ENCODE measurements at places on chromosomes 1 and 21.

DNA sequence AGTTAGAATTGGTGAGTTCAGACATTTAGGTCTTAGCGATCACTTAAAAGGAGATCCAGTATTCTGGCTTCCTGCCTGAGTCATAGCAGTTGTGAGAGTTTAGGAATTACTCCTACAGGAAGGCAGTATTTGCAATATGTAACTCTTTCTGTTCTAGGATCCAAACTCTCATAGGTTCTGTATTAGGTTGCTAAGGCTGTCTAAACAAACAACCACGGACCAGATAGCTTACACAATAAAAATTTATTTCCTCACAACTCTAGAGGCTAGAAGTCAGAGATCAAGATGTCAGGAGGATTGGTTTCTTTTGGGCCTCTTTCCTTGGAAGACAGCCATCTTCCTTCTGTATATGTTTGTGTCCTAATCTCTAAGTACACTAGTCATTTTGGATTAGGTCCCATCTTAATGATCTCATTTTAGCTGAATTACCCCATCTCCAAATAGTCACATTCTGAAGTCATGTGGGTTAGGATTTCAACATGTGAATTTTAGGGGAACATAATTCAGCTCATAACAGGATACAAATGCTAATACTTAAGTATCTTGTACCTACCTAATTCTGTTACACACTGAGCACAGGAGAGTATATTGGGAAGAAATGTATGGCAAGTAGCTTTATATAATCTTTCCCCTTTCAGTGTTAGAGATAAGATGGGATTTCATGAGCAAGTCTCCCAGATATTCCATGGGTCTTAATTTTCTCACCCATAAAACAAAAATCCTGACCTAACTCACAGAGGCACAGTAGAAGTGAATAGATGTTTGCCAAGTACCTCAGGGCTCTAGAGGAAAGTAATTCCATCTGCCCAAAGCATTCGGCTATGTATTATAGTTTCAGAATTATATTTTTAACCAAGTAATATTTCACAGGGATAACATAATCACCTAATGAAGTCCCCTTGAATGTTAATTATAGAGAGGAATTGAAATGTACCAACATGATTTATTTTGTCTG, 144.4 kb downstream of the PTBP2 start:
- no peak for DNase-seq

GRCh38 chr1:67573311-67573872, 111.6 kb upstream of the GADD45A start:
- no peak for DNase-seq

- DNase-seq = no peak
Measured at GRCh38 chr1:24216276-24217074, 29.4 kb upstream of the IFNLR1 start.

DNA sequence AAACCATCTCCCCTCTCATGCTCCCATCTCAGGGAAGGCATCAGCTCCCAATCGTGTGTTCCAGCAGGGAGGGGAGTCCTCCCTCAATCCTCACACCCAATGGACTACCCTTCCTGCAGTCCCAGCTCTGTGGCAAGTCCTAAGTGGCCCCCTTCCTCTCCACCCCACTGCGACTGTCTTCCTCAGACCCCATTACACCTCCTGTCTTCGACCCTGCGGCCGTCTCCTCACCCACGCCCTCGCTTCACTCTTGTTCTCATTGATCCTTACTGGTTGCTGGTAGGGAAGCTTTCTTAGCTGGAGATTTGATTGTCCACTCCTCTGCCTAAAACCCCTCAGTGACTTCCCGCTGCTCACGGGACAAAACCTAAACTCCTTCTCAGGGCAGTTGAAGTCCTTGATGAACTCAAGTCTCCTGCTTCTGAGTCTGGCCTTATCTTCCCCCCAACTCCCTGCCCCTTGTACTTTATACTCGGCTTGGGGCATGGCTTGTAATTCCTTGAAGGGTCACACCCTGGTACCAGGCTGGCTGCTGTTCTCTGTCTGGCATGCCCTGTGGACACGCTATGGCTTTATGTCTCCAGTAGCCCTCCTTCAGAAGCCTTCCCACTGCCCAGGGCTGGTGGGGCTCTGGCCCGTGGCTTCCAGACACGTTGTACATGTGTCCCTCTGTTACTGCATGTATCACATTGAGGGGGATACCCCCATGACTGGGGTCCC, 2.3 kb upstream of the EPS8L3 start:
- DNase-seq = no peak

GRCh38 chr1:61638296-61638695, 86.6 kb downstream of the TM2D1 start:
- no peak for DNase-seq

GRCh38 chr1:18636596-18637508, 6.2 kb downstream of the PAX7 start:
- DNase-seq = no peak

GRCh38 chr1:221487781-221488524, 253.9 kb downstream of the DUSP10 start:
- no peak for DNase-seq

- DNase-seq = no peak
Measured at GRCh38 chr21:46084709-46085108, 13.2 kb upstream of the COL6A2 start.

DNA sequence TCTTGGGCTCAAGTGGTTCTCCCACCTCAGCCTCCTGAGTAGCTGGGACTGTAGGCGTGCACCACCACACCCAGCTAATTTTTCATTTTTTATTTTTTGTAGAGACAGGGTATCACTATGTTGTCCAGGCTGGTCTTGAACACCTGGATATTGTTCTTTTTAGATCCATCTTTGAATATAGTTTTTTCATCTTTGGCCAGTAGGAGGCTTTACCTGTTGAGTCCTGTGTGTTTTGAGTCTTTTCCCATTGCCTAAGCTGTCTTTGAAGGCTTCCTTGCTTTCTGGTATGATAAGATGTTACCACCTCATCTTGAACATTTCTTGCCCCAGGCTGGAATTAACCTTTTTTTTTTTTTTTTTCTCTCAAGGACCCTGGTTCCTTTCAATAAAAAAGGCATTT, 387.8 kb upstream of the RUNX1 start:
- DNase-seq = no peak

GRCh38 chr21:44996983-44997936, 57.4 kb downstream of the SLX9 start:
- DNase-seq = no peak

DNA sequence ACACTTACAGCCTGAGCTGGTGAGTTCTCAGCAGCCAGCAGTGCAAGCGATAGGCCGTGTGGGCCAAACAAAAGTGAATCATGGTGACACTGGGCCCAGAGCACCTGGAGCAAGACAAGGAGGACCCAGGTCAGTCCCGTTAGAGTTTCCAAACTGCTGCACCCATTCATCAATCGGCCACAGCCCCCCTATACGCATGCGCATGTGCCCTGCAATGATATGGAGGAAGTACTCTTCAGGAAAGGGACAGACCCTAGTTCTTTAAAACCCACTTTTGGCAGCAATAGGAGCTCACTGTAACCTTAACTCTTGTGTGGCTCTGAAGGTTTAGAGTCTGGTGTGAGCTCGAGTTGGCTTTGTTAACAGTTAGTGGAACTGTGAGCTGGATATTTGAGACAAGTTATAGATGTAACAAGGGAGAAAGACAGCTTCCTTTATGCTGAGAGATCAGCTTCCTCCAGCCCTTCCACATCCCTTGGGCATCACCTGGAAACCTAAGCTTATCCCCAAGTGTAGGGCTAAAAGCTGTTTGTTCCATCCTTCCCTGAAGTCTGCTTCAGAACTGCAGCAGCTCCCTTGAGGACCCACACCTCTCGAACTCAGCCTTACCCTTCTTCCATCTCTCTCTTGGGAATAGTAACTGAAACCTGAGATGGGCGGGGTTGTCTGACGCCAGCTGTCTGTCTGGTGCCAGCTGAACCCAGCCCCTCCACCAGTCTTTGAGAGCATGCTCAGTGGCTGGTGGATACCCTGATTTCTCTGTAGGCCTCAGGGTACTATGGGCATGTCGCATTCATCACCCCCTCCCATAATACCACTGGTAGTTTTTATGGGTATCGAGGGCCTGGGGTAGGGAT, 17.7 kb downstream of the NMNAT1 start:
- no peak for DNase-seq

DNA sequence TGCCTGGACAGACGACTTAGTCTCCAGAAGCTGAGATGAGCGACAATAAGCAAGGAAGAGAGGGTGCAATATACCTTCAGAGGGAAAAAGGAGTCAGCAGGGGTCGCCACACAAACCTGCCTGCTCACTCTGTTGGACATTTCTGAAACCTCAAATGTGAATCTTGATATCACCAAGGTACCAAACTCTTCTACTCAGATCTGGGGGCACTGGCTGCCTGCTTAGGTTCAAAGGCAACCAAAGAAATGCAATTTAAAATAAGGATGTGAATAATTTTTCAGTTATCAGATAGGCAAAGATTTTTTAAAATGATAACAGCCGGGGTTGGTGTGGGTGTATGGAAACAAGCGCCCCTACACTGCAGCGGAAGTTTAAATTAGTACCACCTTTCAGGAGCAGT, 164.2 kb downstream of the HIVEP3 start:
- DNase-seq = no peak

GRCh38 chr1:243924188-243924587, 74.1 kb upstream of the AKT3 start:
- DNase-seq = no peak

- no peak for DNase-seq
Measured at GRCh38 chr1:81559662-81560350, 240.9 kb upstream of the ADGRL2 start.

- no peak for DNase-seq
Measured at GRCh38 chr1:153503766-153504165, 32.0 kb downstream of the S100A6 start.

DNA sequence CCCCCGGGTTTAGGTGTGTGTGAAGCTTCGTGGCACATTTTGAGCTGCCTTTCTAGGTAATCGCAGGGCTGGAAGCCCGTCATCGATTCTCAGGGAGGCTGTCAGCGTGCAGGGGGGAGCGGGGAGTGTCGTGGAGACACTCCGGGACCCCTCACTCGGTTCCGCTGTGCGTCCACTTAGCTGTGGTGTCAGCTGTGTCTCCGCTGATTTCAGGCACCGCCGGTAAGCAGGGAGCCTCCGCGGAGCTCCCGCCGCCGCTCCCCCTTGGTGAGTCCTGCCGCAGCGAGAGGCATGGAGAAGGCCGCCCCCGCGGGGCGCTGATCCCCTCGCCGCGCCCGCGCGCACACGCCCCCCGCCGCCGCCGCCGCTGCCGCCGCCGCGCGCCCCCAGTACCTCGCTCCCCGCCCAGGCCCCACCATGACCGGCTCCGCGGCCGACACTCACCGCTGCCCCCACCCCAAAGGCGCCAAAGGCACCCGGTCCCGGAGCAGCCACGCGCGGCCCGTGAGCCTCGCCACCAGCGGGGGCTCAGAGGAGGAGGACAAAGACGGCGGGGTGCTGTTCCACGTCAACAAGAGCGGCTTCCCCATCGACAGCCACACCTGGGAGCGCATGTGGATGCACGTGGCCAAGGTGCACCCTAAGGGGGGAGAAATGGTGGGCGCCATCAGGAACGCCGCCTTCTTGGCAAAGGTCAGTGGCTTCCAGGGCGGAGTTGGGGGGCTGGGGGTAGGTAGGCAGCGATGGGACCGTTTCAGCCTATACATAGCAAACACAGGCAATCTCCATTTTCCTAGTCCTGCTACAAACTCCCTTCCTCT, 995 bp downstream of the VASH2 start:
- DNase-seq = no peak

DNA sequence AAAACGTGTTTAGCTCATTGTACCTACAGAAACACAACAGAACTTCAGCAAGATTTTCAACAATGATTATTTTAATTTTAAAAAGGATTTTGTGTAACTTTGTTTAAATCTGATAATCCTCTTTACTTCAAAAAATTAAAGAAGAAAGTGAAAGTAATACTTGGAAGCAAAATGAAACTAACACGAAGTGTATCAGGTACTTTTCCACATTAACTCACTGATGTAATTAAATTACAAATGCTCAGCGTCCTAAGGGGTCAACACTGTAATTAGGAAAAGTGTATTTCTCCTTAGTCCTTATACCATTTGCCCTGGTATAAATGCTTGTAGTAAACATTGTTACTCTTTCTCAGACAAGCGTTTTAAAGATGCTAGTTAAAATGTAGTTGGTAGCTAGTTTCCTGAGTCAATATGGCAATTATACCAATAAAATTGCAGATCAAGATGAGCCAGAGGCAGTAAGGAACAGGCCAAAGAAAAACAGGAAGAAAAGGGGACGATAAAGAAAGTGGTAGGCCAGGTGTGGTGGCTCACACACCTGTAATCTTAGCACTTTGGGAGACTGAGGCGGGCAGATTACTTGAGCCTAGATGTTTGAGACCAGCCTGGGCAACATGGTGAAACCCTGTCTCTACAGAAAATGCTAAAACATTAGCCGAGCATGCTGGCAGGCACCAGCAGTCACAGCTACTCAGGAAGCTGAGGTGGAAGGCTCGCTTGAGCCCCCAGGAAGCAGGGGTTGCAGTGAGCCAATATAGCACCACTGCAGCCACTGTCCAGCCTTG, 553.0 kb downstream of the SMYD3 start:
- no peak for DNase-seq

DNA sequence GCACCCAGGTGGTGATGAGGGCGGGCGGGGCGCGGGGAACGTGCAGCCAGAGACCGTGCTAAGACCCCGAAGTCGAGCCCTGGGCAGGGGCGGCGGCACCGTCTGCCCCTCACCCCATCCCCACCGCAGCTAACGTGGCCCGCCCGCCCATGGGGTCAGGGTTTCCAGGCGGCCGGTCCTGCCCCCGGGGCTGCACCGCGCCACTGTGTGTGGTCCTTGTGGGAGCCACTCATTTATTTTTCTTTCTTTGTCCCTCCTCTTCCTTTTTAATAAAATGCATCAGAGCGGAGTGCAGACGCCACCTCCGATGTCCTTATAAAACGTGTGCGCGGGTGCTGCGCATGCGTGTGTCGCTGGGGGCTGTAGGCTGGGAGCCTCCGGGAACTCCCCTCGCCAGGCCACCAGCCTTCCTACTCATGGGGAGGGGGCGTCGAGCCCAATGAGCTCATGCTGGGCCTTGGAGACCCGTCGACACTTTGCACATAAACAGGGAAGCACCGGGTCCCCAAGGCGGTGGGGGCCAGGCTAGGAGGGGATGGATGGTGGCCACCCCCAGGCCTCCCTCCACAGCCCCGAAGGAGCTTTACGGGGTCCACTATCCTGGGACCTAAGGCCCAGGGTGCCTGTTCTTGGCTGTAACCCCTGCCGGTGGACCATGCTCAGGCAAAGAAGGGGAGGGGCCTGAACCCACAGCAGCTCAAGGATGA, 59.9 kb downstream of the WNT9A start:
- no peak for DNase-seq

DNA sequence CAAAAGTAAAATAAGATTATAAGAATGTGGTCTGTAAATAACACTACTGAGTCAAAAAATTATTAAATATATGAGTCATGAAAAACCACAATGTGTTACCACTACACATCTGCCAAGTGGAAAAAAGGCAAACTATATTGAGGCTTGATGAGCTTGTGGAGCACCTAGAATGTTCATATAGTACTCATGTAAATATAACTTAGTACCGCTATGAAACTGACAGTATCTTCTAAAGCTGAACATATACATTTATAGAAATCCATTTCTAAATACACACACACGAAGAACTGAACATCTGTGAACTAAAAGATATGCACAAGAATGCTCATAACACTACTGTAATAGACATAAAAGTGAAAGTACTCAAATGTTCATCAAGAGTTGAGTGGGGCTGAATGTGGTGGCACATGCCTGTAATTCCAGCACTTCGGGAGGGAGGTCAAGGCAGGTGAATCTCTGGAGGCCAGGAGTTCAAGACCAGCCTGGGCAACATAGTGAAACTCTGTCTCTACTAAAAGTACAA, 18.5 kb upstream of the GBP3 start:
- DNase-seq = peak; percentile 16

GRCh38 chr21:41901782-41902181, 22.6 kb upstream of the PRDM15 start:
- DNase-seq = no peak

Measured in stimulated activated CD4-positive, alpha-beta T cell treated with anti-CD3 and anti-CD28 coated beads, TNF-alpha, amount 100 ng/mL, for 24 hours (primary cell).